Suprapubic skin (tissue), 4 donors: ENCODE measurements at places on chromosomes 1 and 21.
A peak's percentile ranks its signal among the peaks of the same experiment; 100 is the strongest.

DNA sequence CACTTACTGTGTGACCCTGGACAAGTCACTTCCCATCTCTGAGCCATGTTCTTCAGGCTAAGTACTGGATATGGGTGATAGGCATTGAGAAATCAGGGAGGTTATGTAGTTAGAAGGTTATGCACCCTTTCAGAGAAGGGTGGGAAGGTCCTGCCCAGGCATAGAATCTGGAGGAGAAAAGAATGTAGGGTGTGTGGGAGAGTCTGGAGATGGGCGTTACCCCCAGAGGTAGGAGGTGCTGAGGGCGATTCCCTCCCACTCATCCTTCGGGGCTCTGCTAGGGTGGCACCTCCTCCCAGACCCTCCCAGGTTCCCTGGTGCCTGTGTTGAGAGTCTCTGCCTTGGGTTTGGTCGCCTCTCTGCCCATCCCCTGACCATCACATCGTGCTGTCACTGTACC is 51.1 kb downstream of the IGSF21 start:
- H3K4me1 ChIP-seq = peaks cover 5% of the 10 kb centered on the region
- no peak overlapping the region for H3K4me3 ChIP-seq
- DNase-seq = no peak
- peaks cover 22% of the 10 kb centered on the region for H3K27me3 ChIP-seq
- H3K36me3 ChIP-seq = no peaks in the 10 kb centered on the region

DNA sequence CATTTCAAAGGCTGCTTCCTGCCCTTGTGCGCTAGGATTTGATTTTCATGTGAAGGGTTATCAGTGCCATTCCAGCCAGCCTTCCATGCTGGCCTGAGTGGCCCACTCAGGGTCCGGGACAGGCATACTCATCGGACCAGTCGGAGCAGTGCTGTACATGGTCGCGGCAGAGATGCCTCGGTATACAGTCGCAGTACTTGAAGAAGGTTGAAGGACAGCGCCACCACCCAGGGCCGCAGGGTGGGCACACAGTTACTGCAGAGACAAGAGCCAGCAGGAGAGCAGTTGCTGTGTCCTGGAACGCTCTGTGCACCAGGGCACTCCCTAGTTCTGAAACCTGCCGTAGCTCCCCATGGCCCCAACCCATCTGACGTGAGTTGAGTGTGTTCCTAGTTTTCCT is 9.1 kb downstream of the LDLRAD1 start:
- DNase-seq = no peak
- no peaks in the 10 kb centered on the region for H3K36me3 ChIP-seq
- no peaks in the 10 kb centered on the region for H3K4me1 ChIP-seq
- peaks cover 12% of the 10 kb centered on the region for H3K27me3 ChIP-seq

- no peak overlapping the region for H3K27ac ChIP-seq
- no peaks in the 10 kb centered on the region for H3K36me3 ChIP-seq
Observed at GRCh38 chr21:45138199-45139002, 64.0 kb downstream of the ADARB1 start.

DNA sequence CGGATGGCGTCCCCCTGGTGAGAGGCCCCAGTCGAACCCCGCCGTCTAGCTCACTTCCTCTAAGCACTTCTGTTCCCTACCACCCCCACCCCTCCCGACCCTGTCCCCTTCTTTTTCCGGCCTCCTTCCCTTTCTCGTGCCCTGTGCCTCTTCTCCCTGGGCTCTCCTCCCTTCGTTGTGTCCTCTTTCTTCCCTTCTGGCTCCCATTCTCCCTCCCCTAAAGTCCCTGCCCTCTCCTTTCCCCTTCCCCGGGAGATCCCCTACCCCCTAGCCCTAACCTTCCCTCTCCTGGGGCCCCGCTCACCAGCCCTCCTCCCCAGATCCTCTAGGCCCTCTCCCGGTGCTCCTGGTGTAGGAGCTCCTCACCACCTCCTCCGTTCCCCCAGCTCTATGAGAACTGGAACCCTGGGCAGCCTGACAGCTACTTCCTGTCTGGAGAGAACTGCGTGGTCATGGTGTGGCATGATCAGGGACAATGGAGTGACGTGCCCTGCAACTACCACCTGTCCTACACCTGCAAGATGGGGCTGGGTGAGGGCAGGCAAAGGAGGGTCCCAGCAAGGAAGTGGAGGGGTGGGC is 15.9 kb downstream of the BCAN start:
- DNase-seq = peak; percentile 57
- no peak overlapping the region for H3K27ac ChIP-seq
- H3K4me1 ChIP-seq = peaks cover 53% of the 10 kb centered on the region
- no peaks in the 10 kb centered on the region for H3K36me3 ChIP-seq
- peak overlapping the region; percentile 34 for H3K4me3 ChIP-seq

DNA sequence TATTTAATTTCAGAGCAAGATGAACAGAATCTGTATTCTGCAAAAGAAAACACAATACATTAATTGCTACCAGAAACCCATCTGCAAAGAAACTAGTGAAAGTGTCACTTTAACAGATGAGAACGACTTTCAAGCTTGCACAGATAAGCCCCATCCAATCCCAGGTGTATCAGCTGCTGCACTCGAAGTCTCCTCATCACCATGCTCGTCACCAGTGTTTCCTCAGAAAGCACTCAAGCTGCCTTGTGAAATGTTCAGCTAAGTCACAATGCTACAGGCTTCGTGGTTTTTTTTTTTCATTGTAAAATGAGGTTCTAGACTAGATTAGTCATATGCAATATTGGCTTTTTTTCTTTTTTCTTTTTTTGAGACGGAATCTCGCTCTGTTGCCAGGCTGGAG is 3.3 kb upstream of the TOMM20 start:
- H3K4me1 ChIP-seq = peaks cover 16% of the 10 kb centered on the region
- DNase-seq = no peak
- no peak overlapping the region for H3K4me3 ChIP-seq
- H3K27me3 ChIP-seq = no peaks in the 10 kb centered on the region
- no peak overlapping the region for H3K27ac ChIP-seq

DNA sequence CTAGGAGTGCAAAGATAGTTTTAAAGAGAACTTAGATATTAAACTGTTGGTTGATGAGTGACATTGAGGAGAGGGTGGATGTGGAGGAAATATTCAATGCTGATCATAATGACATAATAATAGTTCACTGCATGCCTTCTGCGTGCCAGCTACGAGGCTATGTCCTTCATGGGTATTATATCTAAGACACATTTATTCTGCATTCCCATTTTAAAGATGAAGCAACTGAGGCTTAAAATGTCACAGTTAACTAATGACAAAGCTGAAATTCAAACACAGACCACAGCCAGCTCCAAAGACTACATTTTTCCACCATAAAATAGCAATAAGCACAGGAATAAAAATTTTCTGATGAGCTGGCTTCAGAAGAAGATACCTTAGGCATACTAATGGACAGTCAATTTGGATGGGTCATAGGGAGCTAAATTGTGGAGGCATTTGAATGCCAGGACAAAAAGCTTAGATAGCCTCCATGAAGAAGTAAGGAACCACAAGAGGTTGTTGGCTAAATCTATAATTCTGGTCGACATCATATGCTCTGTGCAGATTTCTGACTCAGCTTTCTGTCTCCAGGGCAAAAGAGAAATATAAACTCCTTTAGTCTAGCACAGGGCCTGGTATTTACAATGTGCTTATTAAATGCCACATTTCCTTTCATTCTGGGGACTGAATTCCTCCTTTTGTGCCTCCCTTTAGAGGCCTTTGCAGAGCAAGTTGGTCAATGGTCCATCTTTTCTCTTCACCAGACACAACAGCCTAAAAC is 71.2 kb upstream of the NRIP1 start:
- no peak for DNase-seq
- no peak overlapping the region for H3K27ac ChIP-seq
- peaks cover 3% of the 10 kb centered on the region for H3K27me3 ChIP-seq
- no peaks in the 10 kb centered on the region for H3K36me3 ChIP-seq

GRCh38 chr21:34022627-34023335 is 50.6 kb upstream of the MRPS6 start:
- no peaks in the 10 kb centered on the region for H3K36me3 ChIP-seq
- H3K4me1 ChIP-seq = peaks cover 7% of the 10 kb centered on the region
- no peak overlapping the region for H3K4me3 ChIP-seq
- no peak for DNase-seq
- no peak overlapping the region for H3K27ac ChIP-seq

DNA sequence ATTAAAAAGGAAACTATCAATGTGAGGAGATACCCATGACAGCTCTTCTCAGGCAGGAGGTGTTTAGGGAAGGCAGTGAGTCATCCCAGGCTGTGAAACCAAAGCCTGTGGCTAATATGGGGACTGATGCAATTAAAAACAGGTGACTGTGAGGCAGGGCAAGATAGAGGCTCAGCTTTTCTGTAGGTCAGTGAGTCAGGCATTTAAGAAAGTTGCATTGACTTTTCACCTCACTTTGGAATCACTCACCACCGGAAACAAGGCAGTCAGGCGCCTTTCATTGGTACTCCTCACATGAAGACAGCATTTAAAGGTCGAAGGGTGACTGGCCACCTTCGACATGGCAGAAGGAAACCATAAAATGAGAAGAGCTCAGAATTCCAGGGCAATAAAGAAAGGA is 54.5 kb downstream of the PAPPA2 start:
- H3K27ac ChIP-seq = no peak overlapping the region
- no peak overlapping the region for H3K4me3 ChIP-seq
- H3K27me3 ChIP-seq = no peaks in the 10 kb centered on the region
- H3K36me3 ChIP-seq = no peaks in the 10 kb centered on the region
- H3K4me1 ChIP-seq = no peaks in the 10 kb centered on the region

DNA sequence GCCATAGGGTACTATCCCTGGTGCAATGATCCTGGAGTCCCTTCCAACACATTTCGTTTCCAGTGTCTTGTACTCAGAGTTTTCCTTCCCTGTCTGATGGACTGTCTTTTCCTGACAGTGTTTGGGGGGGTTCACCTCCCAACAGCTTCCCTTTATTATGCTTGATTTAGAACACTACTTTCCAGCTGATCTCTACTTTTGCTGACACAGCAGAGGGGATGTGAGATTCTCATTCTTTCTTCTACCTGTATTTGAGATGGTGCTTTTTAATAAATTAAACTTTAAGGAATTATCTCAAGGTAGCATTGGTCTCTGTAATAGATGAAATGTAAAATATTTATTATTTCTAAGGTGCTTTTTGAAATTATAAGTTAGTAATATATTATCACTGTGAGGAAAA is 41.0 kb downstream of the SLC35A3 start:
- H3K4me1 ChIP-seq = no peaks in the 10 kb centered on the region
- H3K36me3 ChIP-seq = peaks cover 19% of the 10 kb centered on the region
- no peak overlapping the region for H3K27ac ChIP-seq
- DNase-seq = no peak
- H3K27me3 ChIP-seq = no peaks in the 10 kb centered on the region

- H3K4me3 ChIP-seq = no peak overlapping the region
- H3K36me3 ChIP-seq = no peaks in the 10 kb centered on the region
- H3K27ac ChIP-seq = no peak overlapping the region
- no peak for DNase-seq
- peaks cover 3% of the 10 kb centered on the region for H3K27me3 ChIP-seq
Observed at GRCh38 chr1:31531177-31531999, 44.9 kb upstream of the TINAGL1 start.
